GM12864 (cell line): ENCODE measurements at places on chromosomes 13 and 19.

GRCh38 chr13:107234319-107235073 lies 666.6 kb upstream of the ARGLU1 start:
- no peak for DNase-seq

- DNase-seq, result no peak
Measured at GRCh38 chr19:32550666-32551065, 30.3 kb upstream of the PDCD5 start.

- DNase-seq, result no peak
Measured at GRCh38 chr13:98401934-98402333, 175.0 kb downstream of the STK24 start.

- no peak for DNase-seq
Measured at GRCh38 chr13:50915565-50915964, 6.0 kb downstream of the RNASEH2B start.

DNA sequence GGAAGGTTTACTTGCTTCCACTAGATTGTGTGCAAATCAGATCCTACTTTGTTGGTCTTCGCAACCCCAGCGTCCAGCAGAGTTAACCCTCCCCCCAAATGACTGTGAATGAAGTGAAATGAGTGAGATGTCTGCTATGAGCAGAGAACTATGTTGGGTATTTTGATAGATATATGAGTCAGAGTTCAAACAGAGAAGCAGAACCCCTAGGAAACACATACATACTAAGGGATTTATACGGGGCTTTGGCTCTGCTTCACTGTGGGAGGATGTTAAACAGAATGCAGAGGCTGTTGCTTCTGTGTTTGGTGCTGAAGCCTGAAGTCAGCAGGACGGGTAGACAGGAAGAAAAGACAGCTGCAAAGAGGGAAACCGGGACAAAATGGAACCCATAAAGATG lies 197.0 kb downstream of the MZT1 start:
- no peak for DNase-seq

GRCh38 chr13:99311137-99311536 lies 3.9 kb upstream of the GPR183 start:
- DNase-seq, result no peak

DNA sequence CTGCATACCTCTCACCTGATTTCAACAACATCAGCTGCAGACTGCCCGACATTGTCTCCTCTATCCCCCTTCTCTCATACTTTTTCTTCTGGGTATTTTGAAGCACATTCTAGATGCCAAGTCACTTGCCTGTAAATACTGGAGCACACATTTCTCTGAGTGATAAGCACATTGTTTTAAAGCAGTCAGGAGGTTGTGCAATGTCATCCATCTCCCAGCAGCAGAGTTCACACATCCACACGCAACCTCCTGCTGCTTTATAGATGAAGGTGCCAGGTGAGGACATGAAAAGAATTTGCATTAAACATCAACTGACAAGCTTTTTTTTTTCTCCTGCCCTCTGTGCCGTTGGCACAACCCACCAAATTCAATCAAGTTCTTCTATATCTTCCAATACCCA lies 5.5 kb downstream of the UPK1A start:
- no peak for DNase-seq

- DNase-seq, result no peak
Measured at GRCh38 chr13:94339116-94339687, 140.3 kb downstream of the DCT start.

GRCh38 chr13:110819203-110820014 lies 95.5 kb downstream of the ANKRD10 start:
- DNase-seq, result peak; percentile 31

GRCh38 chr19:38869160-38869835 lies 8.8 kb downstream of the RINL start:
- no peak for DNase-seq

- no peak for DNase-seq
Measured at GRCh38 chr13:21717817-21718216, 46.9 kb downstream of the FGF9 start.

DNA sequence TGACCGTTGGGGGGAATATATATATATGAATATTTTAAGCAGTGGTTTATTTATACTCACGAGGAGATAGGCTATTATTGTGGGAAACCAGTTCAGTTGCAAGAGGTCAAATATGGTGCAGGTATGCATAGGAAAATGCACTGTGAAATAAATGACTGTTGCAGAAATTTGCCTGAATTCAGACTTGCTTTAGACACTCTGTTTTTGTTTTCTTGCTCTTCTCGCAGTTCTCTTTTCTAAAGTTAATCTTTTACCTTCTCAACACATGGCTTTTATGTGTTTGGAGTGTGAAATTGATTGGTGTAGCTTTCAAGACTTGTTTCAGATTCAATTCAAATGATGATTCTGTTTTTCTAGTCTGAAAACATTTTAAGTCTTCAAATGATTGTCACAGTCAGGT lies 109.7 kb downstream of the LRCH1 start:
- no peak for DNase-seq

GRCh38 chr13:45016792-45017425 lies 27.6 kb downstream of the GPALPP1 start:
- DNase-seq, result no peak

- no peak for DNase-seq
Measured at GRCh38 chr13:97226013-97226412, 3.9 kb downstream of the MBNL2 start.

DNA sequence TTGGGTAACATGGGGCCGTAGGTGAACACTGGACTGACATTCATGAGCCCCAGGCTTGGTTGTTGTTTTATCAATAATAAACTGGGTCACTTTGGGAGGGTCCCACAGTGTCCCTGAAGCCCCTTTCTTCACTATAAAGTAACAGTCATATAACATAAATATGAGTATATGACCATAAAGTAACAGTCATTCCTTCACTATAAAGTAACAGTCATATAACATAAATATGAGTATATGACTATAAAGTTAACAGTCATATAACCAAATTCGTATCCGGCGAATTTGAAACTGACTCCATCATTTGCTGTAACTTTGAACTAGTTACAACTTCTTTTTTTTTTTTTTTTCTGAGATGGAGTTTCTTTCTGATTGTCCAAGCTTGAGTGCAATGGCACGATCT lies 210.3 kb downstream of the KATNAL1 start:
- DNase-seq, result no peak

GRCh38 chr19:42225718-42226292 lies 5.7 kb downstream of the ZNF526 start:
- DNase-seq, result no peak

GRCh38 chr19:1584500-1585242 lies 8.0 kb downstream of the MBD3 start:
- no peak for DNase-seq

GRCh38 chr19:3121821-3122511 lies 13.9 kb upstream of the GNA15 start:
- no peak for DNase-seq

GRCh38 chr13:52846567-52847321 lies 1.7 kb downstream of the PCDH8 start:
- no peak for DNase-seq

GRCh38 chr13:41851351-41851750 lies 109.6 kb downstream of the VWA8 start:
- no peak for DNase-seq

DNA sequence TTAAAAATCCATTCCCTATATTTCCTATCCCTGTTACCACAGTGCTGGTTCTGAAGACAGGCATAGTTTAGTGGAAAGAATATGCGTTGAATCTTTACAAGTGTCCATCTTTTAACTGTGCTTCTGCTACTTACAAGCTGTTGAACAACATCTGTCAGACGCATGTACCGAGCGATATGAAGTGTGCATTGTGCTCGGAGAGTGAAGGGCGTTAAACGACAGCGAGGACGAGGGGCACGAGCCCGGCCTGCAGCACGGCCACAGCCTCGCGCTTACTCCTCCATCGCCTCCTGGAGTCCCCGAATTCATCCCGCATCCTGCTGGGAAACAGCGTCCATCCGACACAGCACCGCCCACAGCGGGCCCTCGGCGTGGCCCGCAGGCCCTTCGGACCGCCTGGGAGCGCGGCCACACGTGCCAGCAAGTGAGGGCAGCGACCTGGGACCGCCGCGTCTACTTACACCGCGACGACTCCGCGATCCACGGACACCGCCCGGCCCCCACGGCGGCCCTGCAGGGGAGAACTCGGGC lies 514 bp downstream of the PCID2 start:
- DNase-seq, result no peak

GRCh38 chr13:109979228-109979627 lies 192.8 kb upstream of the IRS2 start:
- DNase-seq, result no peak

DNA sequence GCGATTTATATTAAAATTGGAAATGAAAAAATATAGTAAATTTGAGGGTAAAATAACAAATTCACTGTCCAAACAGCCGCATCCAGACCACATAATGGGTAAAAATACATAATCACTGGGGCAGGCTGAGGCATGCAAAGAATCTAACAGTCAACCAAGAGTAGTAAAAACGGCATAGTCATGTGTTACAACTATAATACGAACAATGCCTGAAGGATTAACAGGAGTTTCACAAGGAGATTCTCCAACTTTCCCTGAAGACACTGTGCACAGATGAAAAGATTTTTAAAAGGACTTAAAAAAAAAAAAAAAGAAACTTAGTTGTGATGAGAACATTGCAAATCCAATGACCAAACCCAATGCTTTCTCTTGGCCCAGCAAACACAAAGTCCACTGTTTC lies 20.4 kb upstream of the ATXN8OS start:
- DNase-seq, result no peak

DNA sequence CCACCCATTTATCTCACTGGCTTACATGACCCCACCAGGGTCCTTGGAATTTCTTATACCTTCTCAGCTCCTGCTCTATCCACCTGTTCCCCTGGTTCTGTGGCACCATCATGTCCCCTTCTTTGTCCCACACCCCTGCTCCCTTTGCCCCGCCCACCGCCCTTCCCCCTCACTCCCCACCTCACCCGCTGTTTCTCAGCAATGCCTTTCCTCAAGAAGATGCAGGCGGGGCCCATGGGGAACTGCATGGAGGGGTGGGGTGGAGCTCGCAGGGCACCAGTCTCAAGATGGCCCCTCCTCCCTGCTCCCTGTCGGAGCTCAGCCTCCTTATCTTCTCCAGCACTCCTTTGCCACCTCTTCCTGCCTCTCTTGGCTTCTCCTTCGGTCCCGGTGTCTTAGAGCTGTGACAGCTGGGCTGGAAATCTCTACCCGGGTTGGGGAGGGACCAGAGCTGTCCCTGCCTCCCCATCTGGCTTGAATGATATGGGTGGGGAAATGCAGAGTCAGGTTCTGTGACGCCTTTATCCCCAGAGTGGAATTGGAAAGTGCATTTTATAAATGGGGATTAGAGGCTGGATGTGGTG lies at the start of gene CABP5:
CABP5 (minus strand) TSS at position 405 of the 584 bp plus-strand sequence; CDS start at position 248, 157 bp downstream.
- no peak for DNase-seq

- DNase-seq, result no peak
Measured at GRCh38 chr19:48624791-48625723, 5.8 kb downstream of the SPHK2 start.

GRCh38 chr13:60933638-60934037 lies 482.0 kb downstream of the PCDH20 start:
- no peak for DNase-seq

GRCh38 chr19:3801412-3802096 lies 15.4 kb upstream of the MATK start:
- no peak for DNase-seq

GRCh38 chr19:48492925-48493717 lies 18.5 kb downstream of the LMTK3 start:
- DNase-seq, result peak; percentile 74

GRCh38 chr13:99074693-99075092 lies 96.8 kb upstream of the DOCK9 start:
- no peak for DNase-seq

DNA sequence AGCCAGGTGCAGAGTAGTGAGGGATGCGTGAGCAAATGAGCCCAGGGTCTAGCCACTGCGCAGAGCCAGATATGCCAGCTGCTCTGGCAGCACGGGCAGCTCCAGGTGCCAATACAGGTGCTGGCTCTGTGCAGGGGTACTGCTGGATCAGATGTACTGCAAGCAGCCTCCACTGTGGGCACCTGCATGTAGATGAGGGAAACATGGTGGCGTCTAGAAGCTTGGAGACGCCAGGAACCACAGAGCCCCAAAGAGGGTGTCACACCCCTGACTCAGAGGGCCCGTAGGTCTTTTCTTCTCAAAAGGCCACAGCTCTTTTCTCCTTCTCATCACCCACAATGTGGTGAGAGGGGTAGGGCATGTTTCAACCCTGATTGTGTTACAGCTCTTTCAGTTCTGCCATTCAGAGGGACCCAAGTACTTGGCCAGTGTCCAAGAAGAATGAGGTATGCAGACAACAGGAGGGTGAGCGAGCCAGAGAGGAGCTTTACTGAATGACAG lies 244.4 kb upstream of the SLITRK1 start:
- no peak for DNase-seq

- no peak for DNase-seq
Measured at GRCh38 chr13:73658639-73659038, 475.6 kb downstream of the KLF12 start.

DNA sequence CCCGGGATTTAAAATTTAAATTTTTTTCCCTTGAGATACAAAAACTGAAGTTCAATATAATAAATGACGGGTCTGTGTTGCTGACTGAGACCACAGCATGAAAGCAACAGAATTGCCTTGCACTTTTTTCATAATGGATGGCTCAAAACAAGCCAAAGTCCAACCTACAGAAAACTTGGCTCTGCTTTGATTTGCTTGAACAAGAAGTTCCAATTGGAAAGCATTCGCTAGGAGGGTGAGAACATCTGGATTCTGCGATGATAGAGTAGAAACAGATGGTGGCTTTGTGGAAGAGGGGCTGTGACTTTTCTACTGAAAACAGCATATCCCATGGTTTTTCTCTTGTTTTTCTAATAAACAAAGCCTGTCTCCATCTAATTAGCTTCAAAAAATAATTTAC lies 46.4 kb downstream of the THSD1 start:
- no peak for DNase-seq

DNA sequence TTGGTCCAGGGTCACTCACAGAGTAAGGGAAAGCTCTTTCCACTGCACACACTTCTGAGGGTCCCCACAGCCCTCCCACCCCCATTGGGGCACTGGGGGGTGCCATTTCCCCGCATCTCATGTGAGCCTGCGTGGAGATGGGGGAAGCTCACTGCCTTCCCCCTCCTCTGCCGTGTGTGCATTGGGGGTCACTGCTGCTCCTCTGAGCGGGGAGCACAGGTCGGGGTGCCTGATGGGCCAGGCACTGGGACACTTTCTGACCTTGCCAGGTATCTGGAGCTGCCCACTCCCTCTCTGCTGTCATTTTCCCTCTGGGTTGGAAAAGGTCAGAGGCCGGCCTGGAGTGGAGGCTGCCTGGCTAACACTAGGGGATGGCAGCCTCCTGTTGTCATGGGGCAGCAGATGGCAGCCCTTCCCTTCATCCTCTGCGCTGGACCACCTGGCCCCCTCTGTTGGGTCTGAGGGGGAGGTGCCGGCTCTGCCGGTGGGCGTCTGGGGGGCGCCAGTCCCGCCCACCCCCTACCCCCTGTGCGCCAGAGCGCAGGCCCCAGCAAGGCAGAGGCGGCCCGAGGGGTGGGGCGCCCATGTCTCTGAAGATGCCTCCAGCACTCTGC lies 9.1 kb downstream of the SSBP4 start:
- DNase-seq, result no peak

GRCh38 chr19:43729919-43730318 lies 14.0 kb downstream of the IRGC start:
- DNase-seq, result no peak

- DNase-seq, result no peak
Measured at GRCh38 chr13:50359041-50359367, 343.8 kb downstream of the KCNRG start.
